Stimulated activated CD8-positive, alpha-beta memory T cell treated with anti-CD3 and anti-CD28 coated beads, Interleukin-4, amount 100 ng/mL, for 4 hours (primary cell): ENCODE measurements at places on chromosomes 16 and 17.

- DNase-seq: no peak
Observed at GRCh38 chr17:33263396-33263795, 29.7 kb downstream of the ASIC2 start.

DNA sequence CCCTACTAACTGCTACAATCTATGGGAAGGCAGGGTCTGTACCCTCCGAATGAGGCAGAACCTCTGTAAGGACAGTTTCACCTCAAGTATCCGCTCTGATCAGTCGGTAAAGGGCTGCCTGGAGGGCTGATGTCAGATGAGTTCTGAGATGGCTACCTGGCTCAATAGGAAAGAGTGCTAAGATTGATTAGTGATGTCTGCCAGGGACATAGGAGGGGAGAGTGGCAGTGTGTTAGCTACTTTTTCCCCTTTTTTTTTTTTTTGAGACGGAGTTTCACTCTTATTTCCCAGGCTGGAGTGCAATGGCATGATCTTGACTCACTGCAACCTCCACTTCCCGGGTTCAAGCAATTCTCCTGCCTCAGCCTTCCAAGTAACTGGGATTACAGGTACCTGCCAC lies 39.1 kb upstream of the CDC42EP4 start:
- no peak for DNase-seq

- no peak for DNase-seq
Observed at GRCh38 chr17:48011405-48012150, 26.0 kb downstream of the COPZ2 start.

- no peak for DNase-seq
Observed at GRCh38 chr17:5952518-5952917, 117.7 kb upstream of the WSCD1 start.

DNA sequence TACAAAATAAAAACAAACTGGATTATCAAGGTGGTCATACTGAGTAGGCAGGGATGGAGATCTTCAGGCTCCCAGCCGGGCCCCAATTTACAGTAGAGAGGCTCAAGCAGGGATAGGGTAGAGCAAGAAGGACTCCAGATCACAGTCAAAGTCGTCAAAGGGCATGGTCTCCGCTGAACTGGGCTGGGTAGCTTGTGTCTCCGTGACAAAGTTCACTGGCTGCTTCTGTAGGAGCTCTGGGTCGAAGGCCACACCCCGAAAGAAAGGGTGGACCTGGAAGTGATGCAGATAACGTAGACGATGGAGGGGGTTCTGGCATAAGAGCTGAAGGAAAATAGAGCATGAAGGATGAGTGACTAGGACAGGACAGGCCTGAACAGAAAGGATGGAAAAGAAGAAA lies 3.6 kb downstream of the RSKR start:
- DNase-seq: no peak

GRCh38 chr16:19102187-19102872 lies 11.4 kb upstream of the ITPRIPL2 start:
- DNase-seq: no peak

- no peak for DNase-seq
Observed at GRCh38 chr17:49987290-49987585, 7.8 kb downstream of the DLX3 start.

GRCh38 chr16:51565184-51565583 lies 414.1 kb upstream of the SALL1 start:
- DNase-seq: no peak
